ENCODE measurements at places on chromosomes 5 and 9.

- DNase-seq, result peak; percentile 77
Observed at GRCh38 chr9:129482521-129483414, 138.1 kb downstream of the C9orf50 start.

DNA sequence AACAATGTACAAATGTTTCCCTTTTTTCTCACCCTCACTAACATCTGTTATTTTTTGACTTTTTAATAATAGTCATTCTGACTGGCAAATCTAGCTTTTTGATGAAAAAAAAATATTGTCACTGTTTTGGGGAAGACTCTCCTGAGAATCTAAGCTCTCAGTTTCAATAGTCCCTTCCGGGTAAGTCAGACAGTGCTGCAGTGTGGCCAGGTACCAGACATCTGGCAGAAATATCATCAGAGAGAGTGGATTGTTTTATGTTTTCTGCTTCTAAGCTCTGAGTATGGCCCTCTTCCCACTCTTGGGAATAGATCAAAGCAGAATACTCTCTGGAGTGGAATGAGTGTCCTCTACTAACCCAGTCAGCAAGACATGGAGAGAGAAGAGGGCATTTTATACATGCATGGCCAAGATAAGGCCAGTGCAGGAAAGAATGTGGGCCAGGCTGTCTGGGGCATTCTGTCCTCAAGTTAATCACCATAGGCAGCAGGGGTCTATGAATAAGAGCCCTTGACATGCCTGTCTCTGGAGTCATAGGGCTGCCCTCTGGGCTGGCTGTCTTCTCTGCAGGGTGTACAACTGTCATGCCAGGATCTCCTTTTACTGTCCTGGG, 38.5 kb upstream of the OR2S2 start:
- DNase-seq, result no peak

DNA sequence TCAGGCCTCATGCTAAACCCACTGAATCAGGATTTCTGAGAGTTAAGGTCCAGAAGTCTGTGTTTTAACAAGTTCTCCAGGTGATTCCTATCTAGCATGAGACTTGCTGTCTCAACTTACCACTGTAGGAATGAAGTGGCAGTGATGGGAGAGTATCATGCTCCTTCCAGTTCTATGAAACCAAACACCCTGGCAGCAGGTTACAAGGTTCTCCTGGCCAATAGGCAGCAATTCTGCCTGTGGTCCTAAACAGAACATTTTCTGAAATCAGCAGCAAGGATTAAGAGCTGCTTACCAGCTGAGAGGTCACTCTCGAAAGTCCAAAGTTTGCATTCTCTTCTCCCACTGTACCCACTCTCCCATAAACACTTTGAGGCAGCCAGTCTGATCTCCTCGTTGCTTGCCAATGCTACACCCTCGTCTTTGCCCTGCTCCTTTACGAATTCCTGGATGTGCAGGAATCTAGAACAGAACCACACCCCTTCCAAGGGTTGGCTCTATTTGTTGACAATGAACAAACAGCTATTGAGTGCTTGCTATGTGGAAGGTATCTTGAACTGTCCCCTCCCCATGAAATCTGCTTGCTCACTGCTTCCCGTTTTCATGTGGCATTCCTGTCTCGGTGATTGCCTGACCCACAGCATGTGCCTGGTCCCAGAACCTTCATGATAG, 100.5 kb downstream of the TMEM174 start:
- no peak for DNase-seq

GRCh38 chr9:14242150-14242805, 71.7 kb downstream of the NFIB start:
- no peak for DNase-seq

DNA sequence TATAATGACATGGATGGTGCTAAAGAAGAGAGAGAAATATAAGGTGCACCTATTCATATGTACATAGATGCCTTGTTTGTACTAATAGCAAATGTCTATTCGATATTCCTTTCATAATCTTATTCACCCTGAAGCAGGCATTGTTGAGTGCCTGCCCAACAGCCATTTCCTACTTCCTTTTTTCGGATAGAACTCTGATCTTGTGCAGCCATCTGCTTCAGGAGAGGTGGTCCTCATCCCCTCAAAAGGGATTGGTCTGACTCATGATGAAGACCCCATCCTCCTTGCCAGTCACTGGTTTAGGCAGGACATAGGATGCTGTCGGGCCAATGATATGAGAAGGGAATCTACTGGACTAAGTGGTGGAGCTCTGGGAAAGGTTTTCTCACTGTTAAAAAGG, 8.4 kb upstream of the RANBP3L start:
- DNase-seq, result no peak

GRCh38 chr9:69898714-69899209, 78.1 kb downstream of the CFAP95 start:
- peak; percentile 75 for DNase-seq

DNA sequence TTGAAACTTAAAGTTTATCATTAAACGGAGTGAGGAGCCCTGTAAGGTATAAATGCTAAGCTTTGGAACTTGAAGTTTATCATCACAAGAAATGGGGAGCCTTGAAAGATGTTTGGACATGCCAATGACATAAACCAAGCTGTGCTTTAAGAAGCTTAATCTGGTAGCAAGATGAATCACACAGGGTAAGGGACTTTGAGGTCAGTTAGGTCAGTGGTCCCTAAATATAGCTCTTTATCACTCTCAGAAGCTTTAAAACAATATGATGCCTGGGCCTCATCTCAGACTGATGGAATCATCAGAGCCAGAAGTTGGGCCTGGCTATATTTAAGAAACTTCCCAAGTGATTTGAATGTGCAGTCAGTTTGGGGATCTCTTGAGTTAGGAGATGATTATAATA, 85.7 kb downstream of the TNC start:
- DNase-seq, result no peak

DNA sequence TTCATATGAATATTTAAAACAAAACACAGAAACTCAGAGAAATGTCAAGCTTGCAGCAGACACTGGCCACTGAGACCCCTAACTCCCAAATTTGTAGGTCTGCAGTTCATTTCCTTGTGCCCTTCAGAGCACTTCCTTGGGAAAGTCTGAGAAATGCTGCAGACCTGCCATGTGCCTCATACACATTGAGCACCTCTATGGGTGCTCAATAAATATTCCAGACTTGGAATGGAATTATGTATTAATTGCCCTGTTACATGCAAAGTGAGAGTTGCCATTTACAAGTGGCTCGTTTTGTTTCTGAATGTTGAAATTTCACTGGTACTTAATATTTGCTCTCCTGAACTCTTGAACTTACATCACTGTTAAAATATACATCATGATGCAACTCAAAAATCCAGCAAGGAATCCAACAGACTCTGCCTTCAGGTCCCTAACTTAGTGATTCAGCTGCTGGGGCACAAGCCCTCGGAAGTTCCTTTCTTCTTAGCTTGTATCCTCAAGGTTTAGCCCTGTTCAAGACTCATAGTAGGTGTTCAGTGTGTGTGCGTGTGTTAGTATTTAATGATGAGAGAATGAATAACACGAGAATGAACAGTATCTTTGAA, 90.6 kb downstream of the PTCD2 start:
- DNase-seq, result no peak

All from urothelium cell line (cell line).